NCI-H1436 treated with DMSO at 0.1 percent for 48 hours (cell line): ENCODE measurements at places on chromosomes 4 and X.

GRCh38 chrX:133859860-133860259 is 125.5 kb downstream of the GPC3 start:
- DNase-seq = peak; percentile 60

DNA sequence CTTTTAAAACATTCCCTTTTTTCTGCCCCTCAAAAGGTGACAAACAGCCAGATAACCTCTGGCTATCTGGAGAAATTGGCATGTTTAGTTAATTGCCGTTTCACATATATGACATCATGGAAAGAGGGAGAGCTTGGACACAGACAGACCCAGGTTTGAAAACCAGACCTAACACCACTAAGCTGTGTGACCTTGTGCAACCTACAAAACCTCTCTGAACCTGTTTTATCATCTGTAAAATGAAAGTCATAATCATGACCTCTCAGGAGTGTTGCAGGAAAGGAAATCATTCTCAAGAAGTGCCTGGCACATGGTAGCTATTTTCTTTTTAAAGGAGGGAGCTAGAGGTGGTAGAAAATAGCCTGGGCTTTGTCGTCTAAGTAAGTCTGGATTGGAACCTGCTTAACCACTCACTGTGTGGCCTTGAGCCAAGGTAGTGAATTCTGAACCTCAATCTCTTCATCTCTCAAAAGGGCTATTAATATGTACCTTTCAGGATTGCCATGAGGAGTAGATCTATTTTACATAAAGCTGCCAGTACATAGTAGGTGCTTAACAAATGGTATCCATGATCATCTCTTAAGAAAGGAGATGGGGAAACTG is 363.5 kb downstream of the BCOR start:
- no peak for DNase-seq

GRCh38 chr4:185005219-185005819 is 13.0 kb upstream of the HELT start:
- peak; percentile 7 for DNase-seq

DNA sequence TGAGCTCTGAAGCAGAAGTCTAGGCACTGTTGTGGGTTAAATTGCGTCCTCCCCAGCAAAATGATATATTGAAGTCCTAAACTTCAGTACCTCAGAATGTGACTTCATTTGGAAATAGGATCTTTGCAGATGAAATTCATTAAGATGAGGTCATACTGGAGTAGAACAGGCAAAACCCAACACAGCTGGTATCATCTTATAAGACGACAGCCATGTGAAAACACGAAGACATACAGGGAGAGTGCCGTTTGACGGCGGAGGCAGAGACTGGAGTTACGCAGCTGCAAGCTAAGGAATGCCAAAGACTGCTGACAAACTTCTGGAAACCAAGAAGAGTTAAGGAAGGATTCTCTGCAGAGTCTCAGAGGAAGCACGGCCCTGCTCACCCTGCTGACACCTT is 241.5 kb downstream of the MAML3 start:
- DNase-seq = no peak

GRCh38 chr4:127781300-127782024 is 660 bp upstream of the HSPA4L start:
- no peak for DNase-seq

- no peak for DNase-seq
These were observed 935.6 kb downstream of the PDHA2 start for GRCh38 chr4:96775501-96775900.

DNA sequence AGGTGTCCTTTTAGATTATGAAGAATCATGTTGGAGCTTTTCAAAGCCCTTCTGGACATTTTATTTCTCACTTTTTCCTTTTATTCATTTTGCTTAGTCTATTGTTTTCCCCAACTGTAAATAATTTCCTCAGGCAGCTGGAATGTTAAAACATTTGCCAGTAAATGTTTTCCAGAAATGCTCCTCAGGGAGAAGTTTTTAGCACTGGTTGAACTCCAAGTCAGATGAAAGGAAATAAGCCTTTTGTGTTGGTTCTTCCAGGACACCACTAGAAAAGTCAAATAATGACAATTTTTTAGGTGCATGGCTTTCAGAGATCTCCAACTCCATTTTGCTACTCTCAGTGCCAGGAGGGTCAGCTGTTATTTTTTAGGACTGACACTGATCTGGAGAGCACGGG is 127.9 kb downstream of the IL13RA2 start:
- no peak for DNase-seq

- peak; percentile 0 for DNase-seq
These were observed 2340.7 kb downstream of the PCDH7 start for GRCh38 chr4:33060674-33061542.

- DNase-seq = no peak
These were observed 200.2 kb downstream of the SPRY1 start for GRCh38 chr4:123596805-123597204.

DNA sequence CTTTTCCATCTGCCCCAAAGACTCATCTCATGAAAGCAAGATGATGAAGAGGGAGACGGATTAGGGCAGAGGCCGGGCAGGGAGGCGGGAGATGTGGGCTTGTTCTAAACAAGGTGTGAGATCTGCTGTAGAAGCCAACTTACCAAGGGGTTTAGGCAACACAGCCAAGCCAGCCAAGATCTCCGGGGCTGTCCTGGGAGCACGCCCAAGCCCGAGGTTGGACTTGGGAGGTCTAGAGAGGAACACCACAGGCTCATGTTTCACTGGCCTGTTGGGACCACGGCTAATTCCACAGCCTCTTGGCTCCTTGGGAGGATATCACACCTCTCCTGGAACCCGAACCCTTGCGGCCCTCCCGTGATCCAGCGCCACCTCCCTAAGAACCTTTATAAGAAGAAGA is 171.4 kb downstream of the CRLF2 start:
- no peak for DNase-seq

DNA sequence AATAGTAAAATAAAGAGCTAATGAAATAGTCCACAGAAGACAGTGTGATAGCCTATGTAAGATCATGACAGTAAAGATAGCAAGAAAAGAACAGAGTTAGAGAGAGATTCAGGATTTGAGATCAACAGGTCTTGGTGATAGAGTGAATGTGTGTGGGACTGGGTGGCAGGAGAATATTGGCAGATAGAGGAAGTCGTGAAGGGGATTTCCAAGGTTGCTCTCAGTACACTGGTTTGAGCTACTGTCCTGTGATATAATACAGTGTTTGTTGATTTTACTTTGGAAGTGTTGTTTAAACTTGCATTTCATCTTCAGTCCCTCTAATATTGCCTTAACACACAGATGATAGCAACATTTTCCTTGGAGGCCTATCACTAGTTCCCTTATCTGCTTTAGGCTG is 44.1 kb downstream of the DTHD1 start:
- no peak for DNase-seq

DNA sequence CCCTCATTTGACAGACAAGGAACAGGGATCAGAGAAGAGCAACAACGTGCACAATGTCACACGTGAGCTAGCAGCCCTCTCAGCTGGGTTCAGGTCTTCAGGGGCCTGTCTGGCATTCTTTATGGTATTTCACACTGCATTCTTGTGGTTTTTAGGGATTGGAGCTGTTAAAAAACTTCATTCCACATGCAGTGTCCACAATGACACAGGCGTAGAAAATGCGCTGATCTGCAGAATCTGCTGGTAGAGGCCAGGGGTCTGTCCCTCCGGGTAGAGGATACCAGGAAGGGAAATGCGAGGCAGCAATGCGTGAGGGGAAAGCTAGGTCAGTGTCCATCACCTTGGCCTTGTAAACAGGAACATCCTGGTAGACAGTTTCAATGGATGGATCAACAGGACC is 36.6 kb downstream of the MAP7D3 start:
- DNase-seq = no peak
